ENCODE measurements at places on chromosomes 5 and 9. TPM values are rescaled to one million over a fixed set of nuclear protein-coding genes. Genes with fewer than 3 reads are reported as not detected.

The PCDHB2 gene
- total RNA-seq: 2.9 TPM

GRCh38 chr5:10726913-10727517 lies 34.0 kb downstream of the DAP start:
- H3K4me1 ChIP-seq: no peaks in the 10 kb centered on the region
- DNase-seq: no peak
- no peak overlapping the region for H3K4me3 ChIP-seq
- no peaks in the 10 kb centered on the region for H3K27me3 ChIP-seq
- no peak overlapping the region for H3K27ac ChIP-seq

DNA sequence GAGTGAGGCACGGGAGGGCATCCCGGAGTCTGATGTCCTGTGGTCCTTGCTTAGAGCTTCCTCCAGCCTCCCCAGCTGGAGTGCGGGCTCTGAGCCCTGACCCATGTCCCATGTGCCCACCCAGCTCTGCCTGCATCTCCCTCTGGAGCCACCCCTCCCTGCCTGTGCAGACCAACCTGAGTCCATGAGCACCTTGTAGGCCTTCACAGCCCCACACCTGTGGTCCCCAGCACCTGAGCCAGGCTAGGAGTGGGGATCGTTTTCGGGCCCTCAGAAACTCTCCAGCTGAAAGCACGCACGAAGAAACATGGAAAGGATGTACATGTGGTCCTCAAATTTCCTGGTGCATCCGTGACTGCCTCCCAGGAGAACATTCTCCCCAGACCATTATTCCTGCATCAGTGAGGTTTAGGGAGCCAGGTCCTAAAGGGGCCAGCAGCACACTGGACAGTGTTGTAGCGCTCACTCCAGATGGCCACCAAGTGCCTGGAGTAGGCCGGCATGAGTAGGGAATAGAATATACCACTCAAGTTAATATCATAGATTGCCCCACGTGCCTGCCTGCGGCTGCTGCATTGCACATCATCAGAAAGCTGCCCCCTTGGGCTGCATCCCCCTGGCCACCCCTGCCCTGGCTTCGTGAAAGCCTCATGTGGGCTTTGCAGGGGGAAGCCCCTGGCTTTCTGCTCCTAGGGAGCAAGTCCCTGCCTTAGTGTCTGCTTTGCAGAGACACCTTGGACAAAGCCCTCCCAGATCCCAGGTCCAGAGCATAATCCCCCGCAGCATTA lies 80.6 kb downstream of the WNK2 start:
- H3K27ac ChIP-seq: no peak overlapping the region
- no peak overlapping the region for H3K4me3 ChIP-seq

The C5orf22 gene
- 22.5 TPM for total RNA-seq

- H3K4me3 ChIP-seq: no peak overlapping the region
- peaks cover 17% of the 10 kb centered on the region for H3K36me3 ChIP-seq
- no peak for DNase-seq
- no peak overlapping the region for H3K27ac ChIP-seq
- no peaks in the 10 kb centered on the region for H3K4me1 ChIP-seq
- no peaks in the 10 kb centered on the region for H3K27me3 ChIP-seq
These were observed 23.4 kb downstream of the AKNA start for GRCh38 chr9:114364134-114365041.

The IL13 gene
- not detected for total RNA-seq

GRCh38 chr9:120715389-120715924 lies 1.2 kb upstream of the MEGF9 start:
- peaks cover 10% of the 10 kb centered on the region for H3K4me1 ChIP-seq
- H3K36me3 ChIP-seq: no peaks in the 10 kb centered on the region
- DNase-seq: peak; percentile 82
- no peak overlapping the region for H3K27ac ChIP-seq

DNA sequence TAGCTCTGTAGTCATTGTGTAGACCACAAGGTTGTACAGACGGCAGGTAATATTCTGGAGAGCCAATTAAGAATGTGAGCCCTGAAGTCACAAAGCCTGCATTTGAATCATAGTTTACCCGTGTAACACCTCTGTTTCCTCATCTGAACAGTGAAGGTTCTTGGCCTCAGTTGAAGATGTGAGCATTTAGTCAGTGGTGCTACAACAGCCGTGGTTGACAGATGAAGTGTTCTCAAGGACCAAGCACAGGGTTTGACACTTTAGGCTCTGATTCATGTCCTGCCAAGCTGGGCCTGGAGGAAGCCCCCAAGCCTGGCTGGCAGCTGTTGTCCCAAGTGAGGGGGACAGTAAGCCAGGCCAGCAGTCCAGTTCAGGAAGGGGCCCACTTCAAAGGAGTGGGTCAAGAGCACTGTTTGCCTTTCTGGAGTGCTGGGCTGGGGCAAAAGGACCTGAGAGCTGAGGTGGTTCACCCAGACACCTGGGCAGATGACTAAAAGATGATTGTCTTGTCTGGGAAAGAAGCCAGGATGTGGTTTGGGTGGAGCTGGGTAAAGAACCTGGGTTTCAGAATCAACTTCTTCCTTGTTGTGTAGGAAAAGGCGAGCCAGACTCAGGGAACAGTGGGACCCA lies 20.7 kb downstream of the FAXDC2 start:
- H3K27ac ChIP-seq: no peak overlapping the region
- no peaks in the 10 kb centered on the region for H3K4me1 ChIP-seq

GRCh38 chr9:95876595-95876994 lies 1.1 kb downstream of the ERCC6L2 start:
- peaks cover 5% of the 10 kb centered on the region for H3K4me1 ChIP-seq
- no peaks in the 10 kb centered on the region for H3K36me3 ChIP-seq
- H3K4me3 ChIP-seq: peak overlapping the region; percentile 79
- no peaks in the 10 kb centered on the region for H3K27me3 ChIP-seq

DNA sequence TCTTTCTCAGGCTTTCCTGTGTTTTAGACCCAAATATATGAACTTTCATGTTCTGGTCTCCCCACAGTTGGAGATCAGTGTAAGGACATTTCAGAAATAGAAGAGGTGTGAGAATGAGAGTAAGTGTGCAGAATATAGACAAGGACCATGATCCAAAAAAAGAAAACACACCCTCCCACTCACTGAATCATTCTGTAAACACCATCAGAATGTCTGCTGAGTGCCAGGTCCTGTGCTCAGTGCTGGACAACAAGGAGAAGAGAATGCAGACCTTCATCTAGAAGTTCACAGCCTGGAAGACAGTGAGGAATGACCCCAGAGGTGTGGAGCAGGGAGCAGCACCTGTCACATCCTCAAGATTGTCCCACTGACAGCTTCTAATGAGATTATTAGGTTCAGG lies 19.1 kb upstream of the SH3RF2 start:
- DNase-seq: no peak
- no peak overlapping the region for H3K27ac ChIP-seq
- no peaks in the 10 kb centered on the region for H3K4me1 ChIP-seq
- no peaks in the 10 kb centered on the region for H3K36me3 ChIP-seq

The SHROOM1 gene
- total RNA-seq: 13.4 TPM

DNA sequence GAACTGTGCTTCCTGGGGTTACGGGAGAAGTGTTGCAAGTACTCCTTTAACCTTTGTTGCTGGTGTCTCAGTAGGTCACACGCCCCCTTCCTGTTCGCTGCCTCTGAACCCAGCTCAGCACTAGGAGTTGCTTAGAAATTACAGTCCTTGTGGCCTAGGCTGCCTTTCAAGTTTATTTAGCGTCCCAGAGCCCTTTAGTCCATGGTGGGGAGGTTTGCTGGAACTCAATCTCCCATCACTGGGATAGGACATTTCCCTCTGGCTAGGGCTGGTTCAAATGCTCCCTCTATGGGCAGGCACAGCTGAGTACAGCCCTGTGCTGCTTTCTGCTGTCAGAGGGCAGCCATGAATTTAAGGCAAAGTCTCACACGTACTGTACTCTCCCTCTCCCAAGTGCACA lies 4.7 kb downstream of the IFNA8 start:
- no peak overlapping the region for H3K27ac ChIP-seq
- no peaks in the 10 kb centered on the region for H3K27me3 ChIP-seq
- DNase-seq: no peak
- H3K4me1 ChIP-seq: no peaks in the 10 kb centered on the region
- no peaks in the 10 kb centered on the region for H3K36me3 ChIP-seq

DNA sequence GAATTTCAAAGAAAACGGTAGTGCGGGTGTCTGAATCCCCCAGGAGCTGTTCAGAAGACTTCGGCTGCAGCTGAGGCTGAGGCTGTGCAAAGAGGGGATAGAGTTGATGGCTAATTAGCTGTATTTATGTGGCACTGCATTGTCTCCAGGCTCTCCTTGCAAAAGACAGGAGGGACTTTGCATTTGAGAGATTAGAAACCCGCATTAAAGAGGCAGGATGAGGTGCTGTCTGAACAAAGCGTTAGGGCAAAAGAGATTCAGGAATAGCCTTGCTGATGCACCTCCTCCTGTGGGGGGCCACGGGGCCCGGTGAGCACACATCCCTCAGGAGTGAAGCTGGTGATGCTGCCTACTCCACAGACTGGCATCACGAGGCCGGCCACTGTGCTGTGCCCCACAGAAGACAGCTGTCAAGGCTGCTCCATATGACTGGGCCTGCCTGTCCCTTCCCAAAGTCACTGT lies 343.6 kb upstream of the DAP start:
- H3K27ac ChIP-seq: no peak overlapping the region
- no peaks in the 10 kb centered on the region for H3K4me1 ChIP-seq
- no peak overlapping the region for H3K4me3 ChIP-seq

Measured in kidney (tissue), 22 donors.